Neural crest cell (in vitro differentiated cells): ENCODE measurements at places on chromosomes 3 and 15.

DNA sequence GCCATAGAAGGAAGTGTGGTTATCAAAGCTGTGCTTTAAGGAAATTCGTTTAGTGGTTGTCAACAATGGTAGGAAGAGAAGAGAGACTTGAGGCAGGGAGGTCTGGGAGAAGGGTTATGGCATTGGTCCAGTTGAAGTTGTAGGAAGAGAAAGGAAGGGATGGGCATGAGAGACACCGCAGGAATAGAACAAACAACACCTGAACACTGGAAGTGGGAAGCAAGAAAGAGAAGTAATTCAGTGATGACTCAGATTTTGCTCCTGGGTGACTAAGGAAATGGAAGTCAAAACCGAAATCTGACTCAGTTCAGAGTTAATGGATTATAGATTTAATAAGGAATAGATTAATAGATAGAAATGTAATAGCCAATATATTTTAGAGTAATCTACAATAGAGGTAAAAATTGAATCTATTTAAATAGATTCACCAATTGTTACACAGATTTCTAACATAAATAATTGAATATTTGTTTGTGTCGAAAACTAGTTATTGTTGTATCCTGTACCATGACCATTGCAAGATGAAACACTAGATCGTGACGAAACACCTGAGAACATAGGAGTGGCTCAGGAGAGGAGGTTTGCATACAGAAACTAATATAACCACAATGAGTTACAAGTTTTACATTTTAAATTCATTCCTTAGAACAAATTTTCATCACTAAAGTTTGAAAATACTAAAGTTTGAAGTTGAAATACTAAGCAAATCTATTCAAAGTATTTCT is 36.0 kb downstream of the THBS1 start:
- DNase-seq = no peak

DNA sequence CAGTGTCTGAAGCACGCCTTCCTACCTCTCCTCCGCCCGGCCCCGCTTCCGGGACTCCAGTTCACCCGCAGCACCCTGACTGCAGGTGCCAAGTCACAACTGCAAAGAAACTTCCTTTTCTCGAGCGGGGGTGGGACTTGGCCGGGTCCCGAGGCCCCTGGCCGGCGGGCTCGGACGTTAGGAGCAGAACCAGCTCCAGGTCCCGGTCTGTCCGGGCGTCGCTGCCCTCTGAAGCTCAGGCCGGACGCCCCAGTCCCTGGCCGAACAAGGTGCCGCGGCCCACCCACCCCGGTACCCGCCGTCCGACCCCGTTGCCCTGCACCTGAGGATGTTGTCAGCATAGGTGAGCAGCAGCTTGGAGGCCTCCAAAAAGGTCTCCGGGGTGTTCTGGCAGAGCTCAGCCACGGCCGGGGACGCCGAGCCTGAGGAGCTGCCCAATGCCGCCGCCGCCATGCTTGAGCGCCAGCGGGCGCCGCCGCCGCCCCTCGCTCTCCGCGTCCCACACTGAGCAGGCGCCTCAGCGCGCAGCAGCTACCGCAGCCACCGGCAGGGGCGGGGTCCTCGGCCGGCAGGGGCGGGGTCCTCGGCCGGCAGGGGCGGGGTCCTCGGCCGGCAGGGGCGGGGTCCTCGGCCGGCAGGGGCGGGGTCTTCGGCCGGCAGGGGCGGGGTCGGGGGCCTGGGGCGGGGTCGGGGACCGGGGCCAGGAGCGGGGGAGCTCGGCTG is at the start of gene NGLY1:
TSS of gene NGLY1 (minus strand) at position 506 of the 723 bp plus-strand sequence. CDS start at position 453, 53 bp downstream.
- peak; percentile 73 for DNase-seq

- no peak for DNase-seq
Observed at GRCh38 chr15:49200347-49200746, 30.3 kb downstream of the GALK2 start.

GRCh38 chr15:73800662-73801345 is 47.7 kb upstream of the INSYN1 start:
- no peak for DNase-seq
